Natural killer cell treated with Interleukin-12 subunit alpha and Interleukin-12 subunit beta and Interleukin-15 and Interleukin-18, amount 100 ng/mL, for 72 hours (primary cell): ENCODE measurements at places on chromosomes 5 and 9. TPM values are rescaled to one million over a fixed set of nuclear protein-coding genes. Genes with fewer than 3 reads are reported as not detected.

DNA sequence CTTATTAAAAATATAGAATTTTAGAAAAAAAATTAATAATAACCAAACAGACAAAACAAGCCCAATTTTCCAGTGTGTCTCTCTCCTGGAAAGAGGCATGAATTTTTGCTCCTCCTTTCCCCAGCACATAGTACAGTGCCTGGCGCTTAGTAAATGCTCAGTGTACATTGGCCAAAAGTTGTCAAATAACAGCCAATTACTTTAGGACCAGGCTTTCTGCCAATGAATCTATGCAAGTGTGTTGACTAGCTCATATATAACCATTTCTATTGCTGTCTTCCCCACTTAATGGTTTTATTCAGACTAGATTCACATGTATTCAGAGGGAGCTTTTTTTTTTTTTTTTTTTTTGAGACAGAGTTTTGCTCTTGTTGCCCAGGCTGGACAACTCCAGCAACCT lies 120.1 kb upstream of the CD180 start:
- H3K27me3 ChIP-seq: no peaks in the 10 kb centered on the region
- H3K4me3 ChIP-seq: no peak overlapping the region
- no peaks in the 10 kb centered on the region for H3K36me3 ChIP-seq
- H3K4me1 ChIP-seq: peaks cover 1% of the 10 kb centered on the region
- H3K27ac ChIP-seq: no peak overlapping the region

MYMK gene
- not detected for total RNA-seq

IFNA14 gene
- total RNA-seq: not detected

DNA sequence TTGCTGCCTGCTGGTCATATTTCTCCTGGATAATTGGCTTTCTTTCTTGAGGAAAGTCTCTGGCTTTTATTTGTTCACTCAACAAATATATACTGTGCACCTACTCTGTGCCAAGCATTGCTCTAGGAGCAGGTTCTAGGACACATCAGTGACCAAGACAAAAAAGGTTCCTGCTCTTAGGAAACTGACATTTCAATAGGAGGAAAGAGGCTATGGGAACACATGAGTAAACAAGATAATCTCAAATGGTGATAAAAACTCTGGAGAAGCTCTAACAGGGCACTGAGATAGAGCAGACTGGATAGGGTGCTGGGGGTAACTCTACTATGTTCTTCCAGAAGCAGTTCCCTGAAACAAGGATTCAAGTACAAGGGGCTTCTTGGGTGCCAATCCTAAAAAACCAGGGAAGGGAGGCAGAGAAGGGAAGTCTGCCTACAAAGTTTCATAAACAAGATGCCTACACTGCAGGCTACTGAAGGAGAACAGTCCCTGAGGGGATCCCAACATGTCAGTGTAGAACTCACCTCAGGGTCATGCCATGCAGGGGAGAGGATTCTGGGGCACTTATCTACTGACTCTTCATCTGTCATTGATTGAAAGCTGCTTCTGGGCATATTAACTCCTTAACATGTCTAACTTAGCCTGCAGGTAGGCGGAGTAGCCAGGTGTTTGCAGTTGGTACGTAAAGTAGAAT lies 181.3 kb downstream of the GRIA1 start:
- H3K4me3 ChIP-seq: no peak overlapping the region
- no peaks in the 10 kb centered on the region for H3K36me3 ChIP-seq
- no peak for DNase-seq

GRCh38 chr5:171897231-171897630 lies 109.2 kb downstream of the FBXW11 start:
- peak; percentile 63 for DNase-seq
- H3K27ac ChIP-seq: no peak overlapping the region
- peaks cover 17% of the 10 kb centered on the region for H3K4me1 ChIP-seq
- no peaks in the 10 kb centered on the region for H3K36me3 ChIP-seq

FRMPD1 gene
- total RNA-seq: not detected

- peak overlapping the region; percentile 98 for H3K27ac ChIP-seq
- H3K4me3 ChIP-seq: peak overlapping the region; percentile 89
- H3K36me3 ChIP-seq: peaks cover 6% of the 10 kb centered on the region
- peak; percentile 73 for DNase-seq
- H3K27me3 ChIP-seq: no peaks in the 10 kb centered on the region
These were observed 1.0 kb upstream of the GOLGA1 start for GRCh38 chr9:124941679-124942561.

SNAPC4 gene
- total RNA-seq: 48.5 TPM

- H3K27ac ChIP-seq: no peak overlapping the region
- no peak overlapping the region for H3K4me3 ChIP-seq
- H3K27me3 ChIP-seq: peaks cover 20% of the 10 kb centered on the region
- no peak for DNase-seq
These were observed 452.0 kb downstream of the ENC1 start for GRCh38 chr5:74188351-74189105.

- H3K36me3 ChIP-seq: peaks cover 38% of the 10 kb centered on the region
- peaks cover 51% of the 10 kb centered on the region for H3K4me1 ChIP-seq
- peak overlapping the region; percentile 70 for H3K27ac ChIP-seq
These were observed 105.1 kb downstream of the EHMT1 start for GRCh38 chr9:137723783-137724445.

- H3K4me1 ChIP-seq: no peaks in the 10 kb centered on the region
- no peaks in the 10 kb centered on the region for H3K36me3 ChIP-seq
- H3K4me3 ChIP-seq: no peak overlapping the region
These were observed 24.8 kb downstream of the GKAP1 start for GRCh38 chr9:83792746-83793145.

GRCh38 chr5:111914966-111915636 lies 158.1 kb upstream of the NREP start:
- no peak for DNase-seq
- peaks cover 5% of the 10 kb centered on the region for H3K27me3 ChIP-seq
- no peak overlapping the region for H3K27ac ChIP-seq
- H3K4me3 ChIP-seq: no peak overlapping the region
- no peaks in the 10 kb centered on the region for H3K36me3 ChIP-seq
- H3K4me1 ChIP-seq: no peaks in the 10 kb centered on the region
